Stimulated activated CD4-positive, alpha-beta T cell treated with anti-CD3 and anti-CD28 coated beads, Interleukin-12 subunit alpha, Interleukin-12 subunit beta, amount 100 ng/mL, for 24 hours (primary cell): ENCODE measurements at places on chromosomes 3 and 15.

DNA sequence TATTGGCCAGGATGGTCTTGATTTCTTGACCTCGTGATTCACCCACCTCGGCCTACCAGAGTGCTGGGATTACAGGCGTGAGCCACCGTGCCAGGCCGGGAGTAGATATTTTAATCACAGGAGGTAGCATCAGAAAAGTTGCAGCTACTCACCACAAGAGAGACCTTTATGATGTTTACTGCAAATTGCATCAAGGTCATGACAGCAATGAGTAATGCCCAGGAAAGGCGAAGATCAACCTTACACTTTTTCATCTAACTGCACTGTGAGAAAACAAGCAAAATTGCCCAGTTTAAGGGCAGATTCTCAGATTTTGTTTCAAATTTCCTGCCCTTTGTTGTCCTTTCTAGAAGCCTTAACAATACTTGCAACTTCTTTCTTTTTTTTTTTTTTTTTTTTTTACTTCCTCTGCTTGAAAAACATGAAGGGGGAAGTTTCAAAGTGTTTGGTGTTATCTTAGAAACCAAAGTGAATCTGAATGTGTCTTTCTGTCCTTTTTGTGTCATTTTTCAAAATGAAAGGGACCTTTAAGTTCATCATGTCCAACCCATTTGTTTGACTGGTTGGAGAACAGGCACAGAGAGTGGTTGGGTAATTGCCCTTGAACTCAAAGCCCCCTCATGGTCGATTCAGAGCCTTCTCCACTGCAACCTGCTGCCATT is 25.0 kb downstream of the TGFBR2 start:
- peak; percentile 50 for DNase-seq

DNA sequence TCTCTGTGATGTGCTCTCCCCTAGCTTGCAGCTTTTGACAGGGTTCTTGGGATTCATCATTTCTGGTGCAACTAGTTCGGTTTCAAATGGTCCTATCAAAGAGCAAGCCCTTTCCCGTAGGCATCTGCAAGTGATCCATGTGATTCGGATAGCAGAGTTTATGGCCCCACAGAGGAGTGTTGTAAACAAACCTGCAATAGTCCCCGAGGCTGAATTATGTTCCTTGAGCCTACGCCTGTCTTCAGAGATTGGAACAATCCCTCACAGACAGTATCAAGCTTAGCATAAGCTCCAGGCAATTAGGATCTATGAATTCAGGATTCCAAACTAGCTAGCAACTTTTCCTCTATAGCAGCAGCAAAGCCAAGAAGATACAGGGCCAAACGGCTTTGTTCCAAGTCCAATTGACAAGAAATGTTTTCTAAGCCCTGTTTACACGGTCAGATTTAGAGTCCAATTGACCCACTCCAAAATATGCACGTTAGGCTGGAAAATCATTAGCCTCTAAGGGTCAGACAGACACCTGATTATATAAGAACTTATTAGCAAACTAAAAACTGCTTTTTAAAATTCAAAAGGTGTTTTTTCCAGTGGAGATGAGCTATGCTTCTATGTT is 24.8 kb downstream of the LNP1 start:
- DNase-seq = no peak

DNA sequence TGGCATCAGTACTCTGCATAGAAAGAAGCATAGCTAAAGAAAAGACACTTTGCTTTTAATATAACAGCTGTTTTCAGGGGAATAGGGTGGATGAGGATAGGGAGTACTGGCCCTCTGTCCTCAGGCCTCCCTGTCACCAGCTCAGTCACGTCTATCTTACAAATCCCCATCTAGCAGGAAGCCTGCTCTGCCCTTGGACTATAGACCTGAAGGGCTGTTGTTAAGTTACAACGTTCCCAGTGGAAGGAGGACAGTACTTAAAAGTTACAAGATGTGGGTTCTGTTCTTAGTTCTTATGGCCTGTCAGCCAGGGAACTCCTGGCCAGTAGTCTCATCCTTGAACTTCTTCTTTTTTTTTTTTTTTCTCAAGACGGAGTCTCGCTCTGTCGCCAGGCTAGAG is 70.5 kb downstream of the RPL39L start:
- no peak for DNase-seq

DNA sequence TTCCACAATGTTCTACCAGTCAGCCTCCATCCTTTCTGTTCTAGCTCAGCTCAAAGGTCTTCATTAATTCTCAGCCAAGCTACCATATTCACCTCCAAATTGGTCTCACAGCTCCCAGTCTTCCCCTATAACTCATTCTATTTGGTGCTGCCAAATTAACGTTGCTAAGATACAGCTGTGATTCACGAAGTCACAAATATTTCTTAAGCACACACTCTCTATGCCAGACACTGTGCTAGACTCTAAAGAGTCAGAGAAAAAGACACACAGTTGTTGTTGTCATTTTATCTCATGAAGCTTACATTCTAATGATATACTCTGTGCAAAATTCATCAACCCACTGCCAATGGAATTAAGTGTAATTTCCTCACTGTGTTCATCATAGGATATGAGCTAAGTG is 102.8 kb downstream of the FRMD5 start:
- DNase-seq = no peak

- DNase-seq = no peak
These were observed 59.1 kb downstream of the IQSEC1 start for GRCh38 chr3:13013994-13014754.

GRCh38 chr3:111809186-111809585 is 49.9 kb upstream of the PHLDB2 start:
- DNase-seq = no peak

DNA sequence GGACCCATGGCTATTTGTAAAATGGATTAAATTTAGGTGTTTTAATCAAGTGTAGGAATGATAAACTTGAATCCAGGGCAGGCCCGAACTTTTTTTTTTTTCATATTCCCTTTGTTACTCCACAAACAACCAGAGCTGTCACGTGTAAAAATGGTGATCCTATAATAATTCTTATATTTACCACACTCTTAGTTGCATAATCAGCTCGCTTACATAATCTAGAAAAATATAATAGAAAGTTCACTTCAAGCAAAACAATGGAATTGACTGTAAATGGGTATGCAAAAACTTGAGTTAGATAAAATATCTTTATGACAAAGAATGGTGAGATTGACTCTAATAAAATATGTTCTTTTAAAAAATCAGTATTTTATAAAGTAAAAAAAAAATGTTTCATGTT is 2.1 kb upstream of the PAQR9 start:
- no peak for DNase-seq

DNA sequence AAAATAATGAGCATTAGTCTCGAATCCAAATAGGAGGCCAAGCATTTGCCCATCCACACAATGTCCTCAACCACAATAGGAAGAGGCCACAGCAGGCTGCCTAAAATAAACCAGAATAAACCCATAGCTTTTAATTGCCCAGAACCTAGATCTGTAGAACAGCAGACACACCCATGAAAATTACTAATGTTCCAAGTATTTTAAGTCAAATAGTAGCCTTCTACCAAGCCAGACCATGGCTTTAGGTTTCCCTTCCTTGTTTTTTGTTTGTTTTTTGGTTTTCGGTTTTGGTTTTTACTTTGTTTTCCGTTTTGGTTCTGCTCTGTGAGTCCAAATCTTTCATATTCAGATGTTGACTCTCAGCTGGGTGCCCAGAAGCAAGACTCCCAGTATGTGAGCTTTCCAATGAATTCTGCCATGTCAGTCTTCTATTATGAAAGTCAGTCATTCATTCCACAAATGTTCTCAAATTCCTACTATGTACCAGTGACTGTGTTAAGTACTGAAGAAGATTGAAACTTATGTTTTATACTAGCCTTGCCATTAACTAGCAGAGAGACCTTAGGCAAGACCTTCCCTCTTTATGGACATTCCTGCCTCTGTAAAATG is 57.8 kb upstream of the BOC start:
- DNase-seq = no peak

DNA sequence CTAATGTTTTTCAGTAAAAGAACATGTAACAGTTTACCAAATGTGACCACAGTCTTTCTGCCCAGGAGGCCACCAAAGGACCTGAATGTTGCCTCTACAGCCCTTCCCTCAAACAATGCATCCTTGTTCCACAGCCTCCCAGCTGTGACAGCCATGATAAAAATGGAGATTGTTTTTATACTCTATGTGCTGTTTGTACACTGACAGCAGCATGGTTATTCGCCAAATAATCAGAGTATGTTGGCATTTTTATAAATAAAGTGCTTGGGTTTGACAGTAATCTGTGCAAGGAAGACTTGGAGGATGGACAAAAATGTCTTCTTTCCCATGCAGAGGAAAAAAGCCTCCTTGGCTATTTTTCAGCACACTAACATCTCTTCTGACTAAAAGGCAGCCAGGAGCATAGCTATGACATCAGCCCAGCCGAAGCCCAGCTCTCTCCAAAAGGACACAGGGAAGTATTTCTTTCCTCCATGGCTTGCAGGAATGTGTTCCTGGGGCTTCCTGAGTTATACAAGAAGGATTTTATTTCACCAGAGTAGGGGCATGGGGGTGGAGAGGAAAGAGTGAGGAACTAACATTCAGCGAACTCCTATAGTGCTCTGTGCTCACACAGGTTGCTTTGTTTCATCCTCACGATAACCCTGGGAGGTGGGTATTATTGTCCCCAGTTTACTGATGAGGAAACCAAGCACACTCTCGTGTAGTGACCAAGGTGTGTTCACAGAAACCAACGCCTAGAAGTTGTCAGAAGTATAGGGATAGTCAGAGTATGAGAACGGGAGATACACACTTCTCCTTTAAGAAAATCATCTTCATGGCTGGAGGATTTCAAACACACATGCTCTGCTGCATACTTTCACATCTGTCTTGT is 339.7 kb downstream of the MECOM start:
- no peak for DNase-seq

- DNase-seq = no peak
These were observed 29.1 kb upstream of the VIPR1 start for GRCh38 chr3:42473083-42473932.

GRCh38 chr3:46609212-46609721 is 3.1 kb upstream of the FAM240A start:
- no peak for DNase-seq

DNA sequence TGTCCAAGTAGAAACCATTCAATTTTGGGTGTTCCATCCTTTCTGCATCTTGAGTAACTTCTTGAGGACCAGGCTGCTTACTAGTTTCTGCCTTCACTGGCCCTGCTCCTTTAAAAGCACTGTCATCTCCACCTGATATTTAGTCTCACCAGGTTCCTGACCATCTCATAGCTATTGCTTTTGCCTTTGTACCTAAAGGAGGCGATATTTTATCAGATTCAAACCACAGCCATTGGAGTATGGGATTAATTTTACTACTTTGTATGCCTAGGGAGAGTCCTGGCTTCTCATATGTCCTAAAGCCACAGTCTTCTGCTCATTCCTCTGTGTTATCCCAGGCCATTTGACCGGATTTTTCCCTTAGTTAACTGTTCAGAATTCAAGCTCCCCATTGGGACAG is 51.8 kb upstream of the RFX7 start:
- DNase-seq = no peak

DNA sequence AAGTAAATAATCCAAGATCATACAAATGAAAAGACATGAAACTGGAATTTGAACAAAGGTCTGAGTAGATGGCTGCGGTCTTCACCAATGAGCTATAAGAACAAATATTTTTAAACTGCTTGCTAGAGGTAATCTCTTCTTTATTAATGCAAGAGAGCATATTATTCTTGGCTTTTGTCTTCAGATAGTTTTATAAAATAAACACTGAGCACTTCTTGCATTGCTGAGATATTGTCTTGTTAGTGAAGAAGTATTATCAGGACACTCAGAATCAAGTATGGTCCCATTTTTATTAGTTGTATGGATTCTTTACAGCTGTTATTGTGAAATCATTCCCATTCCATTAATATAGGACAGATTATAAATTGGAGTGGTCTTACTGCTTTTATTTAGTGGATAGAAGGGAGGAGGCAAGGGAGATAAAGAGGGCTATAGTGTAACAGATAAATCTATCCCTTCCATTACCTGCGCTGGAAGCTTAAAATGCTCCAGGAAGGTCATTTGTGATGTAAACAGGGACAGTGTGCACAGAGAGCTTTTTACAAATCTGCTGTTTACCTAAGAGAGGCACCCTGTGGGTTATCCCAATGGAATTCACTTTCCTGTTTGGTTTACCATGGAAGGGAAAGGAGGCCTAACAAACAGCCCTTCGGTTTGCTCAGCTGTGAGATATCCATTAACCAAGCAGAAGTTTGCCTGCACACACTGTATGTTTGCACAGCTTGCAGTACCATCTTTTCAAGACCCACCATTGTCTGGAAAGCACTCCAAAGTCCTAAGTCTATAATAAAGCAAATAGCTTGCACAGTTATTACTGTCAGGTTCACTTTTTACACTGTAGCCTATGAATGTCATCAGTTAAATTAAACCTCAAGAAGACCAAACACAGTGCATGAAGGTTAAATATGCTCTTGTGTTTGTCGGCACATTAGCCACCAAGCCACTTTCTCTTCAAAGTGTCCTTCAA is 347.7 kb upstream of the TGFBR2 start:
- no peak for DNase-seq

DNA sequence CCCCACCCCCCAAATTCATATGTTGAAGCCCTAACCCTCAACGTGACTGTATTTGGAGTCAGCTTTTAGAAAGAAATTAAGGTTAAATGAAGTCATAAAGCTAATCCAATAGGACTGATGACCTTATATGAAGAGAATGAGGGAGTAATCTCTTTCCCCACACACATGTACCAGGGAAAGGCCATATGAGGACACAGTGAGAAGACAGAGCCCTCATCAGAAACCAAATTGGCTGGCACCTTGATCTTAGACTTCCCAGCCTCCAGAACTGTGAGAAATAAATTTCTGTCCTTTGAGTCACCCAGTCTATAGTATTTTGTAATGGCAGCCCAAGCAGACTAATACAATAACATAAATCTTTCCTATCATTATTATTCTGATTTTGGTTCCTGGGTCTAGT is 194.7 kb upstream of the NANOGP8 start:
- no peak for DNase-seq

- no peak for DNase-seq
These were observed 8.3 kb upstream of the ATP8B4 start for GRCh38 chr15:50127255-50127777.

- DNase-seq = no peak
These were observed 79.5 kb upstream of the POMGNT2 start for GRCh38 chr3:43185274-43185982.

GRCh38 chr3:12758025-12758781 is 856 bp downstream of the TMEM40 start:
- no peak for DNase-seq
